SIG-M5 (cell line): ENCODE measurements at places on chromosomes 7 and 10.

- no peak for DNase-seq
Measured at GRCh38 chr10:28881171-28881882, 204.0 kb downstream of the BAMBI start.

DNA sequence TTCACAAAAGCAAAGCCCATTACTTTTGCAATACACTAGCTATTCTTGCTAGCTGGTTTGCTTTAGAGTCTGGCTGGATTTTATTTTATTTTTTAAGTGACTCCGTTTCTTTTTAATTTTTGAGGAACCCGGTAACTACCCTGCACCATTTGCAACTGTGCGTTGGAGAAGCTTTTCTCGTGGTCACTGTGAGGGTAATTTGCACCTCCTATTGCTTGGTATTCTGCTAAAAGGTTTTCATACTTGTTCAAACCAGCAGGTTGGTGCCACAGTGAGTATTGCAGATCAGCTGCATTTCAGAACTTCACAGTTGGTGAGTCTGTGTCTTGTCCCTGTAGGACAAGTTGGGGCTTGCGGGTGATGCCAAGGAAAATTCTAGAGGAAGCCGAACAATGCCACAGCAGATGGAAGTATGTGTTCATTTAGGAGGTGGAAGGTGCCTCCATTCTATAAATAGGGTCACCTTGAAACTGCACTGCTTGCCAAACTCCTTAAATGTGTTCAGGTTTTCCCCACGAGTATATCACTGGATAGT, 3.9 kb upstream of the NMT2 start:
- DNase-seq: no peak

DNA sequence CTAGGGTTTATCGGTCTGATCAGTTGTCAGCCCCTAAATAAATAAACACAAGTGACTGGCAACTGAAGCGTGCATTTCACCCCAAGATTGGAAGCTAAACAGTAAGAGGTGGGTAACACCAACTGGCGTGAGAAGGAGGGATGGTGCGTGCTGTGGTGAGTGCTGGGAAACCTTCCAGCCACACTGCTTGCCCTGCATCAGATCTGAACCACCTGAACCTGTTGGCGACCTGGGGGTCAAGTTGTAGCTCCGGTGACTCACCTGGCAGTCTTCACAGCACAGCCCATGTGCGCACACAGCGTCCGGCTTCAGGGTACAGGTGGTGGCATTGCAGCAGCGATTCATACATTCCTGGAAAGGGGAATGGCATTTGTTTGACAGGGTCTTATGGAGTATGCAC, 170.1 kb downstream of the FANK1 start:
- DNase-seq: no peak

GRCh38 chr7:112383671-112384417, 66.4 kb upstream of the IFRD1 start:
- DNase-seq: no peak

DNA sequence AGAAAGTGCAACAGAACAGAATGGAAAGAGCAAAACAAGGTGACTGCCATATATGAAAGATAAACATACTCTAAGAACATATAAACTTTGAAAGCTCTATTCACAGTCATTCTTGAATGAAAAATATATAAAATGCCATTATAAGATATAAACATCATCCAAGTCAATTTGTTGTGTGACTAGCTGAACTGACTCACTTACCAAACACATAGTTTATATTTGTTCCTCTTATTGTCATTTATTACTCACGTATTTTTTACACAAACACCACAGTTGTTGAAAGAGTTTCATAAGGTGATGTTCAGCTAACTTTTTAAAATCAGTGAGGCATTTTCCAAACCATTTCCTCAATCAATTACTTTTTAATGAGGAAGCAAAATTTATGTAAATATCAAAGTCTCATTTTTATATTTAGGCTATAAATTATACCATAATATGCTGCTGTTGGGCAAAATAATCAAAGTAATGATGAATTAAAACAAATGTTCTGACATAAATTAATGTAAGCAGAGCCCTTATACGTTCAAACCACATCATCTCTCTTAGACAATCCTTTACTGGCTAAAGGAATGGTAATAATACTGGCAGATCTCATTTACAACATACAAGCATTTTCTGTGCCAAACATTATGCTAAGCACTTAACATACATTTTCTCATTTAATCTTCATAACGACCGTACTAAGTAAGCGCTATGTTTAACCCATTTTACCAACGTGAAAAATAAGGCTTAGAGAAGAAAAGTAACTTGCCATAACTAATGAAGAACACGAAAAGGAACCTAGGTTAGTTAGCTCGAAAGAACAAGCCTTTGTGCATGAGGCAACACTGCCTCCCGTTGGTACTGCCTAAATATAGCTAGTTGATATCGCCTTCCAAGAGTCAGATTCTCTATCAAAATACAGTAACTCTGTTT, 7.3 kb downstream of the LRRN3 start:
- DNase-seq: no peak

DNA sequence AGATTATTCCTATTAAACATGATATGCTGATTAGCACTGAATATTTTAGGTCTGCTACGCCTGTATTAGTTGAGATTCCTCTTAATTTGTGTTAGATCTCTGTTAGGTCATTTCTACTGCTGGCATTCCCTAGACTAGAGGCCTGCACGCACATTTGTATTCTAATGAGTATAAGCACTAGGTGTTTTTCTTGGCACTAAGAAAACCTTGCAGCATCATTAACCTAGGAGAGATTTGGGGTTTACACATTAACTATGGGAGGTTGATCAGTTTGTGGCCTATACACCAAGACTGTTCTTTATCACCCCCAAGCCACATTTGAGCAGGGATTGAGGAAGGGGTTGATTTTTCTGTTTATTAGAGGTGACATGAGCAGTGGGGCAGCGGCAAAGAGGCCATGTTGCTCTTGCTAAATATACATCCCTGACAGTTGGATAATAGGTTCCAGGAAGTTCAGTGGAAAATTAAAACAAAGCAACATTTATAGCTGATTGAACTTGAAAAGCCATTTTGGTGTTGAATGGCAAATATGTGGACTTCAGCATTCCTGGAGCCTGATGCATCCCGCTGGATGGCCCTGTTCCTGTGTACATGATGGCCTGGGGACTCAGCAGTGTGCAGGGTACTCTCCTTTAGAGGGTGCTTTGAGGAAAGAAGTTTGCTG, 65.2 kb downstream of the GBF1 start:
- DNase-seq: no peak

DNA sequence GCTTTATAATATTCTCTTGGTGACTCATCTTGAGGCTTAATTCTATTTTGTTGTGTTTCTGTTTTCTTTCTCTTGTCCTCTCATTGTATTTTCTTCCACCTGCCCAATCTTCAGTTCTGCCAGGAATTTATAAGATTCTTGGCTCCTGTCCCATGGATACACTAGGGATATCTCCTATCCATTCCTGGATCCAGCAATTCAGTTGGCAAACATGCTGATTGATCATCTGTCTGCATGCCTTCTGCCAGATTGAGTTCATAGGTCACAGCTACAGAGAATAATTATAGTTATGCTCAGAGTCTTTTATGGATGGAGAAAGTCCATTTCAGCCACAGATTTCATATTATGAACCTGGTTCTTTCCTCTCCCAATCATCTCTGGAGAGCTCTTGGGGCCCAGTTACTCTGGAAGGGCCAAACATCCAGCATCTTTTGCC, 140.4 kb upstream of the MAGI2 start:
- DNase-seq: no peak

- DNase-seq: no peak
Measured at GRCh38 chr7:111730476-111731300, 168.4 kb upstream of the IMMP2L start.

DNA sequence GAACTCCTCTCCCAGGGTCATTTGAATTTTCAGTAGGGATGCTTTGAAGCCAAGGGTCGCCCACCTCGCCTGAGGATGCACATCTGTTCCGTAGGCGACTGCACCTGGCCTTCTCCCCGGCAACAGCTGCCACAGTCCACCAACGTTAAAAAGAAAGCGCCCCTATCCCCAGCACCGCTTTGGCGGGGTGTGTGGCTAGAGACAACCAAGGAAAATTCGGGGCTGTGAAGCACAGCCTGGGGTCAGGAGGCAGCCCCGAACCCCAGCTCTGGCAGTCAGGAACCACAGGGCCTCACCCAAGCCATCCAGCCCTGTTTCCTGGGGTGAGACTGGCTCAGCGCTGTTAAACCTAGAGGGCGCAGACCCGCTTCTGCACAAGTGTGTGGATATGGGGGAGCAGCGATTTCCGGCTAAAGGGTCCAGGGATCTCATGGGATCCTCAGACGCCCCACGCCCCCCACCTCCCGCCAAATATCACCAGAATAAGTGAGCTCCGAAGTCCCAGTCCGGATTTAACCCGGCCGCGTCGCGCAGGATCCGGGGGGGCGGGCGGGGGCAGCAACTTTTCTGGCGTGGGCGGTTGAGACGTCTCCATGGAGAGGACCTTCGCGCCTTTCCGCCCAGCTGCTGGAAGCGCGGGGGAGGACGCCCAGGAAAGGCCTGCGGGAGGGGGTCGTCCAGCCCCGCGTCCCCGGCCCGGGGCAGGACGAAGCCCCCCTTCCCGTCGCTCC, 822 bp downstream of the ZC3HAV1L start:
- no peak for DNase-seq

GRCh38 chr7:45911311-45911710, 9.8 kb downstream of the IGFBP3 start:
- no peak for DNase-seq

DNA sequence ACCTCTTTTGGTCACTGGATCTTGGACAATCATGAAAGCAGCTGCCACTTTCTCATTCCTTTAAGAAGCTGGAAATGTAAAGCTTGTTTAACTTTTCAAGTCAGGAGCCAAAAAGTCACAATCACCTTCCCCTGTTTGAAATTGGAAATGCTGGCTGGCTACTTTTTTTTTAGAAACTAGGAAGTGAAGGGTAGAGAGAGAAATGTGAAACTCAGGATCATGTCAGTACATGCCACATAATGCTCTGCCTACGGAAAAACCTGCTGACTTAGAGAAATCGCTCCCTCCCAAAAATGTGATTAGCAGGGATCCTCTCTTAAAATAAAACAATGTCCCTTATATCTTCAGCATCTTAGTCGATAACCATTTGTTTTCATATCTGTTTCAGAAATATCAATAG, 188.4 kb upstream of the C7orf33 start:
- no peak for DNase-seq

DNA sequence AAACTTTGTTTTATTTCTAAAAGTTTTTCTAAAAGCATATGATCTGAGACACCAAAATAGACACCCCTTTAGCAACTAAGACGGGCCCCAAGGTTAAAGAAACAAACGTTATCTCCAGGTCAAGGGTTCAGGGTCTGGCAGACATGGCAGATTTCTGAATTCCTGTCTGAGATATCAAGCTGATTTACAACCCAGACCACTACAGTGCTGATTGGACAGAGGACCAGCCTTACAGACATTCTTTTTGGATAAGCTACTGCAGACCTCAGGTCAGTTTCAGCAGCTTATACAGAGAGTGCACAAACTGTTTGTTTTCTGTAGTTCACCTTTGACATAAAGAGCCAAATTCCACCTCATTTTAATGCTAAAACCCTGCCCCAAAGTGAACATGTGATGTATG, 34.8 kb downstream of the SVOPL start:
- DNase-seq: no peak

- DNase-seq: no peak
Measured at GRCh38 chr10:31759124-31759798, 169.4 kb downstream of the ARHGAP12 start.

DNA sequence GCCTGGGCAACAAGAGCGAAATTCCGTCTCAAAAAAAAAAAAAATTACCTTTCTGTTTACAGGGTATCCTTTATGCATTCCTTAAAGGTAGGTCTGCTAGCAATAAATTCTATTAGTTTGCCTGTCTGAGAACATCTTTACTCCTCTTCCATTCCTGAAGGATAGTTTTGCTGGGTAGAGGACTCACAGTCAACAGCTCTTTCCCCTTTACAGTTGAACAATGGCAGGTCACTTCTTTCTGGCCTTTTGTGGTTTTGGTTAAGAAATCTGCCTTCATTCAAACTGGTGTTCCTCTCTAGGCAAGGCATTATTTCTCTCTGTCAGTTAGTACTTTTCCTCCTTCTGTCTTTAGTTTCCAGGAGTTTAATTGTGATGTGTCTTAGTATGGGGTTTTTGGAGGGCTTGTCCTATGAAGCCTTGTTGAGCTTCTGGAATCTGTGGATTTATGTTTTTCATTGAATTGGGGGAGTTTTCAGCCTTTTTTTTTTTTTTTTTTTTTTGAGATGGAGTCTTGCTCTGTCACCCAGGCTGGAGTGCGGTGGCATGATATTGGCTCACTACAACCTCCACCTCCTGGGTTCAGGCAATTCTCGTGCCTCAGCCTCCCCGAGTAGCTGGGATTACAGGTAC, 4.8 kb upstream of the DNAAF5 start:
- no peak for DNase-seq

DNA sequence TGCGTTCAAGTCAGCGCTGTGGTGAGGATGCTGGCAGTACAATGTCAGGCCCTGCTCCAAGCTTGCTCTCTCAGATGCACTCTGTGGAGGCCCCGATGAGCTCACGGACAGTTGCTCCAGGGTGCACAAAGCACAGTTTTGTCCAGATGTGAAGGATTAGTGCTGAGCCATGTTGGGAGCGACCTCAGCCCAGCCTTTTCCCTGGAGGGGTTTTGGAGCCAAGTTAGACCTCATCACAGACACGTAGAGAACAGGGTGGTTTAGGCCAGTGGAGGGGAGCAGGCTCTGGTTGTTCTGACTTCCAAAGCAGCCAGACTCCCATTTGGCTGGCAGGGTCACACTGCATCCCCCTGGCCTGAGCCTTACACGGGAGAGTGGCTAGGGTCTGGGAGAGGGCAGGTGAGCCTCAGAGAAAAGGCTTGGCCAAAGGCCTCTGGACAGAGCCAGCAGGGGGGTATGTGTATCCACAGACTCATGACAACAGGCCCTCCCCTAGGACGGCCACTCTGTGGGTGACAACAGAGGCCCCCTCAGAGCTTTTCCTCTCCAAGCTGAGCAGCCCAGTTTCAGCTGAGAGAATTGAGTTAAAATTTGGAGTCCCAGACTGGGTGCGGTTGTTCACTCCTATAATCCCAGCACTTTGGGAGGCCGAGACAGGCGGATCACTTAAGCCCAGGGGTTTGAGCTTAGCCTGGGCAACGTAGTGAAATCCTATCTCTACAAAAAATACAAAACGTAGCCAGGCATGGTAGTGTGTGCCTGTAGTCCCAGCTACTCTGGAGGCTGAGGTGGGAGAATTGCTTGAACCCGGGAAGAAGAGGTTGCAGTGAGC, 4.7 kb downstream of the PLAC9 start:
- DNase-seq: no peak

- no peak for DNase-seq
Measured at GRCh38 chr7:50806143-50806542, 23.4 kb upstream of the GRB10 start.

DNA sequence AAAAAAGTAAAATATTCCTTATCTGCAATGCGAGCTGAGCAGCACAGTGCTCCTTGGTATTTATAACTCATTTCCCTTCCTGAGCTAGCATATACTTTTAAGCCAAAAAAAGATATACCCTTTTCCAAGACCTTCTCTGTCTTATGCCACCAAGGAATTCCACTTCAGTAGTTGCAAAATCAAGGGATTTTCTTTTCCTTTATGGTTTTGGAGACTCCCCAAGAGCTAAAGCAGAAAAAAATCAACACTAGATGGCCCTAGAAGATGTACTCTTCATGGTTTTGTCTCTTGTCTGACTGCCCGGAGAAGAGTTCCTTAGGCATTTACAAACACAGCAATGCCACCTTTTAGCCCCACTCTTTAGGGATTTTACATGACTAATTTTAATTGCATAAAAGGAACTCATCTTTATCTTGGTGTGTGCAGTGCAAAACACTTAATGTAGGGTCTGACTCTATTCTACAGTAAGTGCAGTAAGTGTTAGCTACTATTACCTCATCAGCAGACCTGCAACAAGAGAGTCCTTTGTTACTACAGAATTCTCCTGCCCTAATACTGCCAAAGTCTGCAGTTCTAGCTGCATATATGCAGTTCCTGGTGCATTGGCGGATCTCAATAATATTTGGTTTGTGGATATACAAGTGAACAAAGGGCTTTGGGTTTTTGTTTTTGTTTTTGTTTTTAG, 443.3 kb downstream of the GFRA1 start:
- DNase-seq: no peak
